Renal pelvis (tissue), 12 donors: ENCODE measurements at places on chromosomes 1 and 21. TPM values are rescaled to one million over a fixed set of nuclear protein-coding genes. Genes with fewer than 3 reads are reported as not detected.

The CHODL gene
- polyA plus RNA-seq, result 45.3 TPM

DNA sequence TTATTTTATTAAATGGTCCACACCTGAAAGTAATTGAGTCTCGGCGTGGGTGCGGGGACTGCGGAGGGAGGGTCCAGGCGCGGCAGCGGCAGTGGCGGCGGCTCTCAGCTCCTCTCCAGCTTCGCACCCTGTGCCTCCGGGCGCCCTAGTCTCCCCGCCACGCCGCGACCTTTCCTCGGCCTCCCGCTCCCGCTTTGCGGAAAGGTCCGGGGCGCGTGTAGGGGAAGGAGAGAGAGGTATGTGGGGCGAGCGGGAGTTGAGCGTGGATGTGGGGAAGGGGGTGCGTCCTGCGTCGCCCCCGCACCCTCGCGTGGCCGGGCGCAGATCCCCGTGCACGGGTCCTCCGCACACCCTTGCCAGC is 13.4 kb upstream of the ALX3 start:
- DNase-seq, result no peak

- no peak for DNase-seq
Measured at GRCh38 chr1:241362350-241362749, 5.3 kb upstream of the RGS7 start.

DNA sequence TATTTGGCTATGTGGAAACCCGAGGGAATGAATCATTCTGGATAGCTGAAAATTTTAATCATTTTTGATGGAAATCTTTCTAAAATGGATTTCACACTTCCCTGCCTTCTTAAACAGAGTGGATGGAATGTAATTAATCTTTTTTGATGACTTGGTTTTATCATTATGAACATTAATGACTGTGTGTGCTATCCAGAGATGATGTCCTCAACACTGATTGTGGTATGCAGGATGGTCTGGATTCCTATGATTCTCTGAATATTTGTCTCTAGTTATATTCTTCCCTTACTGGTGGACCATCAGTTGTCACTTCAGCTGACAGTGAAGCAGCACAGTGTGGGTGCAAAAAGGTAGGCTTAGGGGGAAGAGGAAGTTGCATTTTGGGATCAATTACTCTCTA is 513.5 kb downstream of the LMO4 start:
- DNase-seq, result no peak

DNA sequence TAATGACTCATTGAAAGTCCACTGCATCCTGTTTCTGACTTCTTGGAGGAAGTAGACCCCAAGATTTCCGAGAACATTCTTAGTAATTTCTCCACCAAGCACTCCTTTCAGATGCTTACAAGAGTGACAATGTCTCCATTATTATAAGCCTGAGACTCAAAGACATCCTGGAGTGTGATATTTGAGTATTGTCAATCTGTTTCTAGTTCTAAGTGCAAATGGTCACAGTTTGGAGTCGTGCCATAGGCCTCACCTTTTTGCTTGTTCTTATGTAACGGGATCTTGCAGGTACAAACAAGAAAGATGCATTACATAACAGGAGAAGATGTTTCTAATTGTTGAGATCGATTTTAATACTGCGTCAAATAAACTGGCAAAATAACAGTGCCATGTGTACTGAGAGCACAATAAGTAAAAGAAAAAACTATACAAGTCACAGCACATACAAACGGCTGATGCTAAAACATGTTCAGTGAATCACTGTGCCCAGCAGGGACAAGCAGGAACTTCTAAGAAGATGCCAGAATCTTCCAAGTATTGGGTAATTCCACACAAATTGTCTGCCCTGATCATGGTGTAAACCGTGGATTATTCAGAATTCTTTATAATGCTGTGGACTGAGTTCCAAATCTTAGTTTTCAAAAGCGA is 54.1 kb downstream of the CD2 start:
- no peak for DNase-seq

GRCh38 chr1:245578771-245579170 is 424.0 kb downstream of the KIF26B start:
- no peak for DNase-seq
